ENCODE measurements at places on chromosomes 1 and 21.

DNA sequence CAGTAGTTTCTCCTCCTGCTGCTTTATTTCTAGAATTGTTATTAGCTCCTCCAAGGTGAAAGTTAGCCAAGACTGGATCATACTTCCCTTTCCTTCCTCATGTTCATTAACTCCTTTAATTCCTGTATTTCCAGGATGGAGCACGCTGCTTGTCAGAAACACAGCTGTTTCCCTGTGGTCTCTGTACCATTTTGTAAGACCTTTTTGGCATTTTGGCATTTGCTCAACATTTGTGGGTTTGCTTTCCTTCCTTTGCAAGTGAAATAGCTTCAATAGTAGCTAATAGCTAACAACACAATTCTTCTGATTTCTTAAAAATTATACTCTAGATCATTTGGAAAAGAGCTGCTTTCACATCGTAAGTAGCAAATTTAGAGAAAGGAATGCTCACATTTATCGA, 44.3 kb upstream of the HPDL start:
- DNase-seq, result no peak

DNA sequence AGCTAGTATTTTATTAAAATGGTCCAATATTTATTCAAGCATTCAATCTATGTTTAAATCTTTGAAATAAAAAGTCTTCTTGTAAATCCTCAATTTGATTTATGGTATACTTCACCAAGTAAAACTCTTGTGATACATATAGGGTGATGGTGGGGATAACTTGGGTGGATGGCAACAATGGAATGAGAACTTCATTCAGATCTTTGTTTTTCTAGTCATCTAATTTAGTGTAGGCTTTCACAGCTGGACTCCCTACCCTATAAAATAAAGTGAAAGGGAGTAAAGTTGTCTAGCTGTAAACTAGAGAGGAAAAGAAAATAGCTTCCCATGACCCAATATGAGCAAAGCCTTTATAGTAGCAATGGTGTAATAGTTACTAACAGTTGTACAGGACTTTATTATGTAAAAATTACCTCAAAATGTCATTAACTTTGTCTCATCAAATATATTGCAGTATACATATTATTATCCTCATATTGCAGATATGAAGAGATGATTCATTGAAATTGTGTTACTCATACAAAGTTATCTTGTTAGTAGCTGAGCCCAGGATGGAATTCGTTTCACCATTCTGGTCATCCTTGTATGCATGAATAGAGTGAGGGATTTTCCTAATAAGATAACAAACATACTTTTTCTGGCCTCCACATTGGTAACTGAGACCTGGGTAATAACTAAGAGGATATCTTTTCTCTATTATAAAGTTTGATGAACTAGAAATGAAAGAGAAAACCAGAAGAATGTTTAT, 1377.7 kb upstream of the ADGRL4 start:
- DNase-seq, result no peak

DNA sequence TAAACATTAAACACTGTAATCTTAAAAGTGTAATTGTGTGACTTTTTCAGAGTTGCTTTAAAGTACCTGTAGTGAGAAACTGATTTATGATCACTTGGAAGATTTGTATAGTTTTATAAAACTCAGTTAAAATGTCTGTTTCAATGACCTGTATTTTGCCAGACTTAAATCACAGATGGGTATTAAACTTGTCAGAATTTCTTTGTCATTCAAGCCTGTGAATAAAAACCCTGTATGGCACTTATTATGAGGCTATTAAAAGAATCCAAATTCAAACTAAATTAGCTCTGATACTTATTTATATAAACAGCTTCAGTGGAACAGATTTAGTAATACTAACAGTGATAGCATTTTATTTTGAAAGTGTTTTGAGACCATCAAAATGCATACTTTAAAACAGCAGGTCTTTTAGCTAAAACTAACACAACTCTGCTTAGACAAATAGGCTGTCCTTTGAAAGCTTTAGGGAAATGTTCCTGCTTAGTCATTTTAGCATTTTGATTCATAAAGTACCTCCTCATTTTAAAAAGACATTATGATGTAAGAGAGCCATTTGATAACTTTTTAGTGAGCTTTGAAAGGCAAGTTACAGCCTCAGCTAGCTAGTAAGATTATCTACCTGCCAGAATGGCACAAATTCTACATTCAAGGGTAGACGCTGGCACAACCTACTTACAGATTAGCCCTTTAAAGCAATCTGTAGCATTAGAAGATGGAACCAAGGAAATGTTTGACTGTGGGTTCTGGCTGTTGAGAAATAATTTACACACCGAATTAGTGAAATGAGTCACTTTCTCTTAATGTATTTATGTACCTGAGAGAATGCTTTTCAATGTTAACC, 9.4 kb downstream of the SOD1 start:
- DNase-seq, result no peak

- no peak for DNase-seq
These were observed 2.3 kb downstream of the FGR start for GRCh38 chr1:27632387-27633297.

GRCh38 chr1:204977318-204977717, 65.7 kb upstream of the CNTN2 start:
- no peak for DNase-seq

- no peak for DNase-seq
These were observed 22.4 kb upstream of the CCDC27 start for GRCh38 chr1:3729594-3730542.

DNA sequence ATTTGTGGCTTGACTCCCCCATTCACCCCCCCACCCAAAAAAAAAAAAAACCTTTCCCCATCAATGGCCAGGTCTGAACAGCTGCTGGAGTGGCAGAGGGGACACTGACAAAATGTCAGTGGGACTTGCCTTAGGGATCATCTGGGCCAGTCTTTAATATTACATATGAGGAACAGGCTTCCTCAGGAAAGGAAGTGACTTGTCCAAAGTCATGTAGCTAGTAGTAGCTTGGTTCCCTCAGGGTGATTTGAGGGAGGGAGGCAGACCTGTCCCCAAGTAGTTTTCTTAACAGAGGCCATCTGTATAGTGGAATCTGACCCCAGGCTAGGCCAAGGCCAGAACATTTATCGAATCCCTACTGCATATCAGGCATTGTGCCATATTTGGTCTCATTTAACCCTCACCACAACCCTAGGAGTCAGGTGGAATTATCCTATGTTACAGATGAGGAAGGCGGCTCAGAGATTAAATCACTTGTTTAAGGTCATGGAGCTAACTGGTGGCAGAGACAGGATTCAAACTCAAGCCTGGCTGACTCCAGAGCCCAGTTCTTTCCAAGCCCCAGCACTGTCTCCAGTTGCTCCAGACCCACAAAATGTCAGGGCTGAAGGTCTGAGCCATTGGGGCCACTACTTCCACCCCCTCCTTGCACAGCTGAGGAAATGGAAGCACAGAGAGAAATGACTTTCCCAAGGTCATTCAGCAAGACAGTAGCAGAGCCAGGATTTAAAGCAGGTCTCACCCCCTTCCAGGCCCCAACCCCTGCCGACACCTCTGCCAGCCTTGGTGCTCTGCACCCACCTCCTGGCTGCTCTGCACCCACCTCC, 10.4 kb downstream of the ZBTB7B start:
- no peak for DNase-seq

DNA sequence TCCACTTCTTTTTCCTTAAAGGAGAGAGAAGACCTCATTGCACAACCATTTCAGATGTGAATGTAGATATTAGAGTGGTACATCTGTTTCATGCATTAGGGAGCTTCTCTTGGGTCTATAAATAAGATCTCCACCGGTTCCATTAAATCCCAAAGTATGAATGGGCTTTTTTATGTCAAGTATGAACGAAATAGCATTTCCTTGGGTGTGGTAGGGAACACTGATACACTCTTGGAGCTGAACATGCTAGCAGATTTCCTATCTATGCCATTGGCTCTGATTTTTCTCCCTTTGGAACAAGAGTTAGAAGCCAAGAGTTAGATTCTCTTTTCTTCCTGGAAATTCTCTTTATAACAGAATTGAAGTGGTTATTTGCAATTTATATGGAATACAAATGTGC, 245.6 kb upstream of the ADAMTS5 start:
- DNase-seq, result no peak

- DNase-seq, result no peak
These were observed at the start of gene LBR for GRCh38 chr1:225427235-225428067. Gene LBR, minus strand, starts transcription at chr1:225428038. Its CDS starts 3,963 bp downstream, at chr1:225424075.

GRCh38 chr1:84896279-84896678, 3.3 kb upstream of the LPAR3 start:
- DNase-seq, result no peak

- no peak for DNase-seq
These were observed 26.4 kb upstream of the KAZN start for GRCh38 chr1:14571810-14572767.

DNA sequence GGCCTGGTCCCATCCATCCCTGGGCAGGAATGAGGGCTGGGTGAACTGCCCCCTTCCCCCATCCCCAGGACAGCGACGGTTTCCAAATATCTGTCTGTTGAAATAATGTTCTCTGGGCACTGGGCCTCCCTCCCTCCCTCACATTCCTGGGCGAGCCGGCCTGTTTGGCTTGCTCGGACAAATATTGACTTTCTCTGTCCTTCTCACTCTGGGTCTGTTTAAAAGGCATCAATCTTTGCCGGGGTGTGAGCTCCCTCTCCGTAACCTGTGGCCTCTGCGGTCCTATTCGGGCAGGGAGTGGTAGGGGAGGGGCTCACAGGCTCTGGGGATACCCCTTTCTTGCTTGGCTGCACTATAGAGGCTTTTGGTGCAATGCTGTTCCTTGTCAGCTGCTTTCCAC, 40.2 kb downstream of the FOXD2 start:
- DNase-seq, result no peak

- no peak for DNase-seq
These were observed 51.3 kb upstream of the PLA2G2C start for GRCh38 chr1:20237646-20238045.

- no peak for DNase-seq
These were observed 177.7 kb upstream of the HP1BP3 start for GRCh38 chr1:20964540-20965484.

DNA sequence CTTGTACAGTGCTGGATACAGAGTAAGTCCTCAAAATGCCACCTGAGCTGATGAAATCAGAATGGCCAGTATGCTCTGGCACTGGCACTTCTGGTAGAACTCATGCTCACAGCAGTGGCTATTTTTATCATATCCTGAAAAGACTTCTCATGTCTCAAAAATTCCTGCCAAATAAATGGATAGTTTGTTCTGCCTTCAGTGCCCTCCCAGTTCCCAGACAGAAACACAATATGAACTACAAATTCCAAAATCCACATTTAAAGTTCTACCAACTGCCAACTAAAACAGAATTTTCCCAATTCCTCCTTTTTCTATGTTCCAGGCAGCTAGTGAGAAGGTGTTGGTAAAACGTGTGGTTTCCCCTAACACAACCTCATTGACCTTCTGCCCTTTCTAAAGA, 51.4 kb upstream of the RGS1 start:
- no peak for DNase-seq

DNA sequence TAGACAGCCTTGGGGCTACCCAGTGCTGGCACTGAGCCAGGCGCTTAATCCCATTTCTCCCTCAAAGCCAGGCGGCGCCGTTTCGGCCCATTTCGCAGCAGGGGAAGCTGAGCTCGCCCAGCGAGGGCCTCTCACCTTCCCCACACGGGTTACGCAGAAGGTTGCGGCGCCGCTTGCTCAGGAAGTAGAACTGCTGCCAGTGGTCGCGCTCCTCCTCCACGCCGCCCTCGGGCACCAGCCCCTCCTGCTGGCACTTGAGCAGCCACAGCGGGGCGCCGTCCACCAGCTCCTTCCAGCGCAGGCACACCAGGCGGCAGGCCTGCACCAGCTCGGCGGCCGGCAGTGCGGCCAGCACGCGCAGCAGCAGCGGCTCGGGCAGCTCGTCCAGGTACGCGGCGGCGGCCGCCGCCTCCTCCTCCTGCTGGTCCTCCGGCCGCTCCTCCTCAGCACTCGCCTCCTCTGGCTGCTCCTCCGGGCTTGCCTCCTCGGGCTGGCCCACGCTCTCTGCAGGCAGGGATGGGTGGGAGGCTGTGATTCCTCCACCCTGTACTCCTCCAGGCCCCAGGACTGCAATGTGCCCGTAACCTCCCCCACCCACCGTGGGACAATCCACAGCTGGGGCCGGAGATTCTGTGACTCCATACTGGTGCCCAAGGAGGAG, 3.8 kb downstream of the FBXO2 start:
- DNase-seq, result peak; percentile 76

DNA sequence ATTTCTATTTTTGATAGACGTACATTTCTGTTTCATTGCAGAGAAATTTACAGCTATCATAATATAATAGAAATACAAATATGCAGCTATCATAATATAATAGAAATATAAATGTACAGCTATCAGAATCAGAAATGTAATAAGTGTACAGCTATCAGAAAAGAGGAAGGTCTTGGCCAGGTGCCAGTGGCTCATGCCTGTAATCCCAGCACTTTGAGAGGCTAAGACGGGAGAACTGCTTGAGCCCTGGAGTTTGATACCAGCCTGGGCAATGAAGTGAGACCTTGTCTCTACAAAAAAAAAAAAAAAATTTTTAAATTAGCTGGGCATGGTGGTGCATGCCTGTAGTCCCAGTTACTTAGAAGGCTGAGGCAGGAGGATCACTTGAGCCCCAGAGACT, 37.9 kb downstream of the PIGM start:
- DNase-seq, result no peak

- DNase-seq, result no peak
These were observed 264.7 kb downstream of the CTH start for GRCh38 chr1:70675737-70676156.

- DNase-seq, result no peak
These were observed 15.1 kb upstream of the KCNA3 start for GRCh38 chr1:110689868-110690267.

GRCh38 chr1:199550199-199551065, 477.1 kb upstream of the NR5A2 start:
- DNase-seq, result no peak

GRCh38 chr1:6151291-6151822, 28.8 kb downstream of the CHD5 start:
- no peak for DNase-seq

- DNase-seq, result no peak
These were observed 1.3 kb downstream of the SIPA1L2 start for GRCh38 chr1:232628335-232629249.

GRCh38 chr1:2856066-2856390, 54.5 kb upstream of the TTC34 start:
- DNase-seq, result no peak

DNA sequence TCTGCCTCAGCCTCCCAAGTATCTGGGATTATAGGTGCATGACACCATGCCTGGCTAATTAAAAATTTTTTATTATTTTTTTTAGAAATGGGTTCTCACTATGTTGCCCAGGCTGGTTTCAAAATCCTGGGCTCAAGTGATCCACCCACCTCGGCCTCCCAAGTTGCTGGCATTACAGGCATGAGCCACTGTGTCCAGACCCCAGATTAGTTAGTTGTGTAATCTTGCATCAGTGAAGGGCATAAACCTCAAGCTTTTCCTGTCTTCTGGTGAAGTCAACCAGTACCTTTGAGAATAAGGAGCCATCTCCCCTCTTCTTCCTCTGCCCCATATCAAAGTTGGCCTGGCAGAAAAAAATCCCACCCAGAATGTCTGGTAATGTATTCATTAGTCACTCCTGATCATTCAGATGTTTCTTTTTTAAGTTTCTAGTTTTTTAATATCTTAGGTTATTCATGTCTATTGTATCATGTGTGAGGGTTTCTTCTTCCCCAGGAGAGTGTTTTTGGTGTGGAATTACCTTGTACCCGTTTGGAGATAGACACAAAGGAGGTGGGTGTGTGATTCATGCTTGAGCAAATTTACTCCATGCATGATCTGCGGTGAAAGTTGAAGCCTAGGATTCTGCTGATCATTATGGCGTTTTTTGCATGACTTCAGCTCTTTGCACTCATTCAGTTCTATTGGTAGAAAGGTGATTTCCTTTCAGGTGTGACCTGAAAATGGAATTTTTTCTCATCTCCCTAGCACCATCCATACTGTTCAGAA, 144.0 kb downstream of the FMN2 start:
- DNase-seq, result no peak

GRCh38 chr1:29124366-29125236, 898 bp upstream of the TMEM200B start:
- peak; percentile 31 for DNase-seq

All from central memory CD8-positive, alpha-beta T cell (primary cell).